ENCODE measurements at places on chromosomes 1 and 21.
A peak's percentile ranks its signal among the peaks of the same experiment; 100 is the strongest.

- no peak for DNase-seq
Observed at GRCh38 chr1:15525050-15526020, 1.3 kb upstream of the DNAJC16 start.

DNA sequence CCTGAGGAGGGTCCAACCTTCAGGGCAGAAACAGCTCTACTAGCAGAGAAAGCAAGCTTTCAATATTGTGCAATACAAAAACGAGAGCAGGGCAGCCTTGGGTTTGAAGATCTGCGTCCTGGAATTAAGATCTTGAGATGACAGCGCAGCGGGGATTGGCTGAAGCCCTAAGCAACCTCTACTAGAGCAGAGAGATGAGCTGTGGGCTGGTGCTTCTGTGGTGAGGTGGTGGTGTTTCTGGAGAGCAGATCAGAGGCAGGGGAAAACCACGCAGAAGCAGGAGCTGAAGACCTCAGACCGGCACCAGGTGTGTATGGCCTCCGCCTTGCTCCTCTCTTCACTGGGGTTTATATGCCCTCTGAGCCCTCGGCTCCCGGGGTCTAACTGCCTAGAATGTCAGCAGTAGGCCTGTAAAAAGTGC lies 12.5 kb downstream of the TRAF3IP3 start:
- DNase-seq, result peak; percentile 71

- no peak for DNase-seq
Observed at GRCh38 chr1:58487002-58487401, 59.5 kb downstream of the OMA1 start.

DNA sequence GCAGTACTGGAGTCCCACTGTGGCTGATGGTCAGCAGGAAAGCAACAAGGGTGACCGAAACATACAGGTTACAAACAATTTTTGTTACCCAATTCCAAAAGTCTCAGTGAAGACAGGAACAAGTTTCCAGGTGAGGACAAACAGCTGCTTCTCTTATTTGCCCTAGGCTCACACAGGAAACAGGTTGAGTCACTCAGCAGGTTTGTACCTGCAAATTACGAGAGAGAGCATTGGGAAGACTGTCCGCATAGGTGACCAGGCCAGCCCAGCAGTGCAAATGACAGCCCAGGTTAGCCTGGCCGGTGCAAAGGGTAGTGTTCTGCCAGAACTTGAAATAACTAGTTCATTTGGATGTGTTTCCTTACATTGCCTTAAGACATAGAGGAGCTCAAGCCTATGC lies 40.0 kb upstream of the DSCAM start:
- no peak for DNase-seq

- DNase-seq, result no peak
Observed at GRCh38 chr1:116203920-116204319, 92.7 kb downstream of the MAB21L3 start.

- no peak for DNase-seq
Observed at GRCh38 chr1:205575294-205575885, 56.4 kb downstream of the ELK4 start.

DNA sequence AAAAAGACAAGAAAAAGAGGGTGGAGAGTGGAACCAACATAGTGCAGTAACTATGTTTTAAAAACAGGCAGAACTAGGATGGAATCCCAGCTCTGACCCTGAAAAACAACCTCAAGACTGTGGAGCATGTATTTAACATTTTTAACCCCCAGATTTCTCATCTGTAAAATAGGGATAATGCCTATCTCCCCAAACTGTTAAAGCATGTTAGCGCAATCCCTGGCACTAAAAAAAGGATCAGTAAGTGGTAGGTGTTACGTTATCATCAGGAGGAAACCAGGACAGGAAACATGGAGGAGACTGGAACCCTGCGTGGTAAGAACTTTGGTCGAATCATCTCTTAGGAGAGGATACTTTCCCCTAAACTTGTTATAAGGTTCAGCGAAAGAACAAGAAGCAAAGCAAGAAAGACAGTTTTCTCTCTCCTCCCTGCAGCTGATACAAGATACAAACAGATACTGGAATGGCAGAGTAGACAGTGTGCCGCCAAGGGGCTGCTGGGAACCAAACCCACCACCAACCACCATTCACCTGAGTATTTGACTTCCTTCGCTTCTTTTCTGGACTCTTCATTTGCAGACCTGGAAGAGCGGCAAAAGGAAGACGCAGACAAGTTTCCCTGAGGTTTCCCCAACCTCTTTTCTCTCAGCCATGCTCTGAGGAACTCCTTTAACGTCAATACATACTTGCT lies 991 bp downstream of the PYGO2 start:
- no peak for DNase-seq

DNA sequence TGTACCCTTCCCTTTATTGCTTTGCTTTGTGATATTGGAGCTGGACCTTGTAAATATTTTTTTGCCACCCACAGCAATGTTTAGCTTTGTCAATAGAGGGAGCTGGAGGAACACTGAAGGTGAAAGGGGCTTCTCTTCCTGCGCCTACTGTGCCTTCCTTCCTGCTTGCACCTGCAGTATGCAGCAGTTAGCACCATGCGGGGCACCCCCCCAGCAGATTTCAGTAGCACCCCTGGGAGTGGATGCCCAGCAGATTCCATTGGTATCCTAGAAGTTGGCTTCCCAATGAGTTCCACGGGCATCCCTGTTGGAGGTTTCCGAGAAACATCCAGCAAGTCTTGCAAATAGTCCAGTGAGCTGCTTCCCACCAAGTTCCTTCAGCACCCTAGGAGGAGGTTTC lies 25.6 kb downstream of the S100A10 start:
- DNase-seq, result peak; percentile 37

DNA sequence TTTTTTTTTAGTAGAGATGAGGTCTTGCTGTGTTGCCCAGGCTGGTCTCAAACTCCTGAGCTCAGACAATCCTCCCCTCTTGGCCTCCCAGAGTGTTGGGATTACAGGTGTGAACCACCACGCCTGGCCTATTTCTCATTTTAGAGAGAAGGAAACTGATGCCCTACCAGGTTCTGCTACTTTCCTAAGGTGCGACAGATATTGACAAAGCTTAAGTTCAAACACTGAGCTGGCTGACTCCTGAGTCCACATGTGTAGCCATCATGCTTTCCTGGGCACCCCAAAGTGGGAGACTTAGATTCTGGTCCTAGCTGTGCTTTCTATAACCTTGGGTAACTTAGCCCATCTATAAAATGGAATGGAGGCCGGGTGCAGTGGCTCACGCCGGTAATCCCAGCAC lies 5.1 kb upstream of the TMEM222 start:
- DNase-seq, result no peak

DNA sequence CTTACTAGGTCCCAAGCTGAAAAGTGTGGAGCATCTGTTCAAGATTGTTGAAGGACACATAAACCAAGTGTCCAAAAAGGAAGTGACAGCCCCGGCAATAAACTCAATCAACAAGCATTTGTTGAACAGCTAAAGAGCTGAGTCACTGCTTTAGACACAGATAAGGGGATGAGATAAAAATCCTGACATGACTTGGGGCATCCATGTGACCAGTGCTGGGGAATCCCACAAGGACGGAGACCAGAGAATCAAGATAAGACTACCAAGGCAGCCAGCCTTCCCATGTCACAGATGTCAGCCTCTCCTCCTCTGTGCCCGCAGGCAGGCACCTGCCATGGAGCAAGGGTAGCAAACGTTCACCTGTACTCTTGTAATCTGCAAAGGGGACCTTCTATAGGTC lies 118.6 kb upstream of the KAZN start:
- no peak for DNase-seq

GRCh38 chr1:113283914-113284313 lies 106.4 kb upstream of the MAGI3 start:
- DNase-seq, result no peak

DNA sequence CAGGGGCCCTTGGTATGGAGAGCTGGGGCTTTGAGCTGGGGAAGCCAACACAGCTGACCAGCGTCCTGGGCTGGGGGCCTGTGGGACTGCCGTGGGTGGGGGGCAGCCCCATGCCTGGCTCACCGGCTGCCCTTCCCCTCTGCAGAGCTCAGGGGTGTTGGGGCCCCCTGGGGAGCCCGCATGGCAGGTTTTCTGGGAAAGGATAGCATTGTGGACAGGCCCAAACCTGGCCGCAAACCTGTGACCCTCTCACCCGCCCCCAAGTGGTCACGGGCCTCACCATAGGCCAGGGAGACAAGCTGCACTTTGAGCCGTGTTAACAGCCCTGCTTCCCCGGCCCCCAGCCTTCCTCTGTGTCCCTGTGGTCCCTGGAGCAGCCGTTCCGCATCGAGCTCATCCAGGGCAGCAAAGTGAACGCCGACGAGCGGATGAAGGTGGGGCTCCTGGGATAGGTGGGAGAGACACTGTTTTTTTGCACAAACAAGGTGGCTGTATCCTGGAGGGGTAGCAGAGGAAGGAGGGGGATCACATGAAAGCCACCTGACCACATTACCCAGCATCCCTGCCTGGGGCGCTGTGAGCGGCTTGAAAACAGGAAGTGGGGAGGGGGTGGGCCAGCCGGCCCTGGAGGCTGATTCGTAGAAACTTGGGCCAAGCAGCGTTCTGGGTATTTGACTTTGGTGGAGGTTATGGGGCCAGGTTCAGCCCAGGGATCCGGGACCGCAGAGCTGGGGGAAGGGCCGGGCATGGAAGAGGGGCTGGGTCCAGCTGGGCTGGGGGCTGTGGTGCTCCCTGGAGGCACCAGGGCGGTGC lies 65.9 kb downstream of the PIK3CD start:
- peak; percentile 65 for DNase-seq

GRCh38 chr1:189970331-189971230 lies 507.1 kb downstream of the BRINP3 start:
- DNase-seq, result no peak

GRCh38 chr1:227124473-227124872 lies 184.4 kb downstream of the COQ8A start:
- no peak for DNase-seq

- DNase-seq, result peak; percentile 63
Observed at GRCh38 chr1:154157520-154158306, 2.8 kb upstream of the NUP210L start.

- DNase-seq, result no peak
Observed at GRCh38 chr21:26736449-26736848, 108.8 kb downstream of the ADAMTS1 start.

DNA sequence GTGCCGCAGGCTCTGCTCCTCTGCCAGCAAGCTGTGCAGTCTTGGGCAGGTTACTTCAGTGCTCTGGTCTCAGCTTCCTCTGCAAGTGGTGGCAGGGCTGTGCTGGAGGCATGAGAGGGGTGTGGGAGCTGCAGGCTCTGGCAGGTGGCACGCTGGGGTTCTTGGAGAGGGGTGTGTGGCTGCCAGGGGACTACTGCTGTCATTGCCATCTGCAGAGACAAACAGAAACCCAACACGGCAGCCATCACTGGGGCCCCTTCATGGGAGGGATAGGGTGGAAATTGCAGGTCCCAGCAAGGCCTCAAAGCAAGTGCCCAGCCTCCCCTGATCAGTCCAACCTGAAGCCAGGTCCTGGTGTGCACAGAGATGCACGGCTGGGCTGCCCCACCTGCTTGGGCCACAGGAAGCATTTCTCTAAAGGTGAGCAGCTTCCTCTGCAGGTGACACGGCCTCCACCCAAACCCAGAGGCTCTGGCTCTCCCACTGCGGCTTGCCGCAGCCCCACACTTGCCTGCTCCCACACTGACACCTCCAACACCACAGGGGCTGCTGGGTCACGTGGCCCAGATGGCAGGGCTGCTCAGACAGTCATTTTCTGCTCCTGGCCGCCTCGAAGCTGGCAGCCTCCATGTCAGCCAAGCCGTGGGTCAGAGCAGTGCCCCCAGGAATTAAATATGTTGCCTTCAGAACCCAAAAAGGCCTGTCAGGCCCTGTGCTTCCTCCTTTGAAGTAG lies 4.1 kb upstream of the COL6A2 start:
- no peak for DNase-seq

GRCh38 chr1:171740987-171741871 lies 636 bp downstream of the VAMP4 start:
- no peak for DNase-seq

GRCh38 chr1:168628807-168629206 lies 52.4 kb downstream of the XCL1 start:
- peak; percentile 7 for DNase-seq

DNA sequence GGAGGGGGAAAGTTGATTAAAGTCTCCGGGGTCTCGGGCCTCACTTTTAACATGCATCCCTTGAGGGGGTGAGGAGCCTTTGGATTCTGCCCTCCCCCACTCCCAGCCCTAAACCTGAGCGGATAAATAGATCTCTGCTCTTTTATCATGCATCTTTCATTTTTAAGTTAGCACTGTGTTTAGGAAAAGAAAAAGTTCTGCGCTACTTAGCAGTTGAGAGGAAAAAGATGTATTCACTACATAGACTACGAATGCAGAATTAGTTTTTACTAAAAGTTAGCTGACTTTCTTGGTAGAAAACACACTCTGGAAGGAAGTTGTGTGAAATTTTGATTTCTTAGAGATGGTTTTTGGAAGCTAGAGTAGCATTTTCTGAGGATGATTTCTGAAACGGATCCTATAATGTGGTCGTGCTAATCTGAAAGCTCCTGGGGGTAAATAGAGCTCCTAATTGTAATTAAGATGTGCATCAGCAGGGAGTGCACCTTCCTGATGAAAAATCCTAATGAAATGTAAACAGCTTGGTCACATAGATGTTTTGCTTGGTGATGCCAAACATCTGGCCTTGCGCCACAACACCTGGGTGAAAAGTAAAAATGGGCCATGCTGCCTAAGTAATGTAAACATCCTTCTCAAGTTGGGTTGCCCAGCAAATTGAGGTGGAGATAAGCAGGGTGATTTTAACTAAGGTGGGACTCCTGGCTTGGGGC lies 1.8 kb downstream of the ROR1 start:
- DNase-seq, result no peak

DNA sequence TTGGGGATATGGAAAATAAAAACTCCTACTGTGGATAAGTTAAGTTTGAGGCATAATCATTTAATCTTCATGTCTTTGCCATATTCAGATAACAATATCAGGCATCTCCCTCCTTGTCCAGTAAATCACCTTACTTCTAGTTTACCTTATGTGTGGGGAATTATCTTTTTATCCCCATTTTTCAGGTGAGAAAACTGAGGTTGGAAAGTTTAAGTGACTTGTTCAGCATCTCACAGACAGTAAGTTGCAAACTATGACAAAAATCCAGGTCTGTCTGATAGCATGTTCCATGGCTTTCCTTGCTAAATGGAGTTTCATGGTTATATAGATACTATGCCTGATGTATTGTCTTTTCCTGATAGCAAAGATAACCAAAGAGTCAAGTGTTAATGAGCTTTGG lies 79.7 kb downstream of the TMEM200B start:
- no peak for DNase-seq

Data from activated CD4-positive, alpha-beta T cell treated with anti-CD3 and anti-CD28 coated beads for 24 hours (primary cell).